GM03348 (cell line): ENCODE measurements at places on chromosomes 16 and 17.

- DNase-seq = no peak
These were observed 28.3 kb upstream of the PITPNA start for GRCh38 chr17:1590747-1591473.

DNA sequence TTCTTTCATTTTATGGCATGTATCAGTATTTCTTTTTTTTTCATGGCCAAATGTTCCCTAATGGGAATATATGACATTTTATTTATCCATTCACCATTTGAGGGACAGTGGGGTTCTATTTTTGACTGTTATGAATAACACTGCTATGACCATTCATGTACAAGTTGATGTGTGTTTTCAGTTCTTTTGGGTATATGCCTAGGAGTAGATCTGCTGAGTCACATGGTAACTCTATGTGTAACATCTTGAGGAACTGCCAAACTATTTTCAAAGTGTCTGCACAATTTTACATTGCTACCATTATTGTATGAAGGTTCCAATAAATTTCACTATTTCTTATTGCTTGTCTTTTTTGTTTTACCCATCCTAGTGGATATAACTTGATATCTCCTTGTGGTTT is 223.0 kb downstream of the TANC2 start:
- DNase-seq = peak; percentile 28

- DNase-seq = no peak
These were observed 25.3 kb downstream of the CLEC16A start for GRCh38 chr16:10969615-10970014.

DNA sequence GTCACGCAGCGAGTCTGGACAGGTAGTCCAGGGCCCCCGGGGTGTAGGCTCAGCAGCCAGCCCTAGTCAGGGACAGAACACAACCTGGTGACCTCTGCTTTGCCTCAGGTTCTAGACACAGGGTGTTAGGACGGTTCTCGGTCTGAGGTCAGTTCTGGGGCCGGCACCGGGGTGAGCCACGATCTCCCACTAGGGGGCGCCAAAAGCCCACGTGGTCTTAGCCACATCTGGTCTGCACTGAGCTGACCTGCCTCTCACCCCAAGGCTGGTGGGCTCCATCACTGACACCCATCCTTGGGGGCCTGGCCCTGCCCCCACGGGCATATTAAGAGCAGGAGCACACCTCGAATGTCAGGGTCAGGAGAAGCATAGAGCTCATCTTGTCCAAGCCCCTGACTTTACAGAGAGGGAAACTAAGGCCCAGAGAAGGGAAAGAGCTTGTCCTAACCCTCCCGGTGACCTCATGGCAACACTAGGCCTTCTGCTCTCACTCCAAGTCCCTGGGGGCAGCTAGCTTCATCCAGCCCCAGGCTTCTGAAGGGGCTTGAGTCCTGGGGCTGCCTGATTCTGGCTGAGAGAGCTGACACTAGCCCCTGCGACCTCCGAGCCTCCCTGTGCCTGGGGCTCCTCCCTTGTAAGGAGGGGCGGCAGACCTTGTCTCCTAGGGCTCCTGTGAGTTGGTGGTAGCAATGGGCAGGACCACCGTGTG is 9.0 kb downstream of the SLC5A10 start:
- peak; percentile 93 for DNase-seq

DNA sequence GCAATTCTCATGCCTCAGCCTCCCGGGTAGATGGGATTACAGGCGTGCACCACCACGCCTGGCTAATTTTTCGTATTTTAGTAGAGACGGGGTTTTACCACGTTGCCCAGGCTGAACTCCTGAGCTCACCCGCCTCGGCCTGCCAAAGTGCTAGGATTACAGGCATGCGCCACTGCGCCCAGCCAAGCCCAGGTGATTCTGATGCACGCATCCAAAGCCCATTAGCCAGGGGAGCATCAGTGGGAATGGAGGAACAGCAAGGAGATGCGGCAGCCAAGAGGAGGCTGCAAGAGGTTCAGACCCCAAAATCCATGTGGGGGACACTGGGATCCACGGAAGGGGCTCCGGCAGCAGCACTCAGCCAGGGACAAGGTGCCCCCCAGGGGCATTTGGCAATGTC is 12.1 kb downstream of the ATP2A3 start:
- DNase-seq = no peak

DNA sequence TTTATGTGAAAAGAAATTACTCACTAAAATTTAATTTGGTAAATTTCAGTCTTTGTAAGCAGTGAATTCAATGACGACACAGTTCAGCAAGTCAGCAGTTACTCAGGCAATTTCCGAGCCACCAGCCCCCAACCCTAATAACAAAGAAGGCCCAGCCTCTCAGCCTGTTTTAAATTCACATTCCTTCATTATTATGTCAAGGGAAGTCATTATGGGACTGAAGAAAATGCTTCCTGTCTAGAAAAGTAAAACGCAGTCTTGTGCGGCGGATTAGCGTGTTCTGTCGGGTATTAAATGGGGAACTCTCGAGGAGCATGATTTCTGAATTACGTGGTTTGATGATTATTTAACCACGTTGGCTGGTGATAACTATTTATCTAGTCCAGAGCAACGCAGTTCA is 177.6 kb downstream of the AIPL1 start:
- DNase-seq = no peak

- DNase-seq = peak; percentile 90
These were observed at the start of gene NHERF2 for GRCh38 chr16:2026461-2027023. Gene NHERF2, plus strand, starts transcription at chr16:2026902. Its CDS starts 104 bp downstream, at chr16:2027006.

GRCh38 chr16:17780181-17780580 is 309.4 kb upstream of the XYLT1 start:
- DNase-seq = no peak

DNA sequence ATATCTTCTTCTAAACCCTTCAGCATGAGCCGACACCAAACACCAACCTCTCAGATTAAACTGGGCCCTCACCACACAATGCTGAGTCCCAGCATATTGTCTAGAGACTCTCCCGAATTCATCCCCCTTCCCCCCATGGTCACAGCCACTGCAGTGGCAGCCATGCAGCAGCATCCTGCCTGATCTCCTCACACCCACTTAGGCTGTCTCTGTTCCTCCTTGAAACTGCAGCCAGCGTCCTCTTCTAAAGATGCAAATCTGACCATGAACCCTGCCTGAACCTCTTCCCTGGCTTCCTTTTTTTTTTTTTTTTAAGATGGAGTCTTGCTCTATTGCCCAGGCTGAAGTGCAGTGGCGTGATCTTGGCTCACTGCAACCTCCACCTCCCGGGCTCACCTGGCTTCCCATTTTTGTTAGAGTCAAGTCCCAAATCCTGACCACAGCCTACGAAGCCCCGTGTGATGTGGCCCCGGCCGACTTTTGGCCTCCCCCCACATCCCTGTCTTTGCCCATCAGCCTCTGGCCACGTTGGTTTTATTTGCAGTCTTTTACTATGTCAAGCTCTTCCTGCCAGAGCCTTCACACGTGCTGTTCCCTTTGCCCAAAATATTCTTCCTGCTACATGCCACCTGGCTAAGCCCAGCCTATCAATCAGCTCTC is 2.8 kb downstream of the FA2H start:
- DNase-seq = no peak

DNA sequence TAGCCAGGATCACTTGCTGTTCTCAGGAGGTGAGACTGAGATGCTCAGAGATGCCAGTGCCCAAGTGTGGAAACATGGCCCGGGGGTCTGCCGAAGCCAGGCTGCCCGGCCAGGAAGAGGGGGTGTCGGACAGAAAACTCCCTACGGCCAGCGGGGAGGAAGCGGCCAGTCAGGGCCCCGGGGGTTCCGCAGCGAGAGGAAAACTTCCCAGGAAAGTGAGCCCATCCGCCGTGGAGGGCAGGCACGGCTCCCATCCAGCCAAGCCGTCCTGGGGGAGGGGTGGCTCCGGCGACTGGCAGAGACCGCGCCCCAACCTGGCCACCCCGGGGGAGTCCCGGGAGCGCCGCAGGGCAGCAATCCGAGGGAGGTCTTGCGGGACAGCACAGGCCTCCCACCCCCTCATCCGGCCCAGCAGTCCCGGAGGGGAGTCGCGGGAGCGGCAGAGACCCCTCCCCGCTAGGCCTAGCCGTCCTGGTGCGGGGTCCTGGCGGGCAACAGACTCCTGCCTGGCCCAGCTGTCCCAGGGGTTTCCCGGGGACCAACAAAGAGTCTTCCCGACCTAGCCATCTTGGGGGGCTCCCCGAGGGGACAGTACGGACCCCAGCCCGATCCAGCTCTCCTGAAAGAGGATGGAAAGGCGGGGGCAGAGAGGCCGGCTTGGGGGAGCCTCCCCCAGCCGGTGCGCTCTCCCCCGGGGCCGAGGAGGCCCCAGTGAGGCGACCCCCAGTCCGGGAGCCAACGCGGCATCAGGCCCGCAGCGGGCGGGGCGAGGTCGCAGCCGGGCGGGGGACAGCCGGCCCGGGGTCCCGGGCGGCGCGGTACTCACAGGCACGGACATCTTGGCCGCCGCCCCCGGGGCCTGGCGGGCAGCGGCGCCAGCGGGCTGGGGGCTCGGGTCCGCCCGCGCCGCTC is 13.8 kb upstream of the BCAR1 start:
- peak; percentile 79 for DNase-seq

- peak; percentile 41 for DNase-seq
These were observed 4.3 kb upstream of the MYL4 start for GRCh38 chr17:47204722-47205418.

DNA sequence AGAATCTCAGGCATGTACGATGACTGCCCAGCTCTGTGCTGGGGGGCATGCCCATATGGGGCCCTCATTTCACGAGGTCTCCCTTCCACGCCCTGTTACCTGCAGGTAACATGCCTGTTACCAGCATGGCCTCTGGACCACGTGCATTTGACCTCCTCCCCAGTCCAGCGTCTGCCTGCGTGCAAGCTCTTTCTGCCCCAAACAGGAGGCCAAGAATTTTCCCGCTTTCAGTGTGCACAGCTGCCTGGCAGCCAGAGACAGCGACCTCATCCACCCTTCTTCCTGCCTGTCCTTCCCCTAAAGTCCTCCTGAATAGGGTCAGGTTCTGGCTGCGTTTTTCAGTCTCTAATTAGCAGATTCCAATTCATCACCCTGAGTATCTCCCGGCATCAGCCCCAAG is 306.5 kb upstream of the ZFHX3 start:
- no peak for DNase-seq

GRCh38 chr17:78736526-78737079 is 45.5 kb downstream of the CYTH1 start:
- no peak for DNase-seq

- DNase-seq = no peak
These were observed 99.6 kb downstream of the SOCS1 start for GRCh38 chr16:11156401-11156800.

- DNase-seq = no peak
These were observed 29.3 kb upstream of the GSG1L start for GRCh38 chr16:28092721-28093384.

- peak; percentile 94 for DNase-seq
These were observed 14.0 kb upstream of the SPHK1 start for GRCh38 chr17:76370261-76370993.

- DNase-seq = no peak
These were observed 308.3 kb downstream of the CA10 start for GRCh38 chr17:51850201-51850600.

- no peak for DNase-seq
These were observed 16.6 kb upstream of the PMFBP1 start for GRCh38 chr16:72188541-72188940.

- no peak for DNase-seq
These were observed 349.1 kb upstream of the EEF2KMT start for GRCh38 chr16:5446623-5447240.

GRCh38 chr16:55426865-55427484 is 52.0 kb upstream of the MMP2 start:
- DNase-seq = no peak
